ENCODE measurements at places on chromosomes 4 and X.

DNA sequence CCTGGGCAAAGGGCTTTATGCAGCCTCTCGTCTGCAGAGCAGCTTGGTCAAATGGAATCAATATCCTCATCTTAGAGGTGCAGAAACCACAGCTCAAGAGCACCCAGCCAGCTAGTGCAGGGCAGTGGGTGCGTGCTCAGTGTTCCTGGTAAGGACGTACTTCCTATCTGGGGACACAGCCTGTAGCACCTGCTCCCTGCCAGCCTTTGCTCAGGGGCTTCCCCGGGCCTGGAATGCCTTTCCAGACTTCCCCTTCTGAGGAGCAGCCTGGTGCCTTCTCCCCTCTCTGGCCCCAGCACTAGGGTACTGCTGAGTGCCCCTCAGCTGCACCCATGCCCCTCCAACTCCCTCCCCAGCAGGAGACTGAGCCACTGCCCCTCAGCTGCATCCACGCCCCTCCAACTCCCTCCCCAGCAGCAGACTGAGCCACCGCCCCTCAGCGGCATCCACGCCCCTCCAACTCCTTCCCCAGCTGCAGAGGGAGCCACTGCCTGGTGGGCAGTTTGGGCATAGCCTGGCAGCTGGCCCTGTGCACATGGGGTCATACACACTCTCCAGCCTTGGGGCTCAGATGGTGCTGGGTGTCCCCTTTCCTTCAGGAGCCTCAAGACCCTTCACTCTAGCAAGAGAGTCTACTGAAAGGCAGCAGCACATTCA lies 42.2 kb upstream of the AFAP1 start:
- DNase-seq, result no peak

DNA sequence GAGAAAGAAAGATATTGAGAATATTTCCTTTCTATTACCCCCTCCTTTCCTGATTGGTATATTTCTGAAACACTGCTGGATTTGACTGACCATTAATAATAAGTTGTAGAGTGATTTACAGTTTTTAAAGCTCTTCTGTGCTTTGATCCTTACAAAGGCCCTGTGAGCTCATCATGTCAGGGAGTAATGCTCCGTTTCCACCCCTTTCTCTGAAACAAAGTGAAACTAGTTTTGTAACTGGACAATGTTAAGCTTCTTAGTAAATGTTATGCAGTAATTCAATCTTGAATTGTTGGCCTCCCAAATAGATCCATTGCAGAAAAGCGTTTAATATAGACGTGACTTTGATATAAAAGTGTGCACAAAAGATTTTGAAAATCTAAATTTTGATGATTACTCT lies 190.1 kb upstream of the GNPDA2 start:
- peak; percentile 18 for DNase-seq

- no peak for DNase-seq
These were observed 15.7 kb downstream of the PGAM4 start for GRCh38 chrX:77953708-77954107.

DNA sequence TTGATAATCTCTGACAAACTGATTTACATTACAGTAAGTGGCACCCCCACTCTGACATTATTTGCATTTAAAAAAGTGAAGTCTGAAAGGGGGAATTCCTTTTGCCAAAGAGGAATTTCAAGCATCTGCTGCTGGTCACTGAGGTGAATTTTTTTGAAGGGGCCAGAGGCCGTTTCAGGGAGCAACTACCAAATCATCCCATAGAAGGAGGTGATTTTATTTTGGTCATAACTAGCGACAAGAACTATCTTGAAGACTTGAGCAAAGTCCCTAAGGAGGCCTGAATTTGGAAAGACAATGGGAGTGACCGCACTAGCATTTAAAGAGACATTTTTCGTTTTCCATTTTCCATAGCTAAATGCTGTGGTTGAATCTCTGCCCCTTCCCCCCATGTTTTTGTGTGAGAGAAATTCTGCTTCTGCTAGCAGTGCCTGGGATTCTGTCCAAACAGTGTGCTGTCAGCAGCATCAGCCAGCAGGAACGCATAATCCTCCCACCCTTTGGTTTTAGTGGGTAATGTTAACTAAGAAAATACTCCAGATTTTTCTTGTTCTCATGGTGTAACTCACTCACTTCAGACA lies 110.1 kb upstream of the MED14 start:
- DNase-seq, result no peak
